Stimulated activated CD8-positive, alpha-beta memory T cell treated with anti-CD3 and anti-CD28 coated beads, Interleukin-2, amount 100 ng/mL, for 1 hour (primary cell): ENCODE measurements at places on chromosomes 16 and 17.

DNA sequence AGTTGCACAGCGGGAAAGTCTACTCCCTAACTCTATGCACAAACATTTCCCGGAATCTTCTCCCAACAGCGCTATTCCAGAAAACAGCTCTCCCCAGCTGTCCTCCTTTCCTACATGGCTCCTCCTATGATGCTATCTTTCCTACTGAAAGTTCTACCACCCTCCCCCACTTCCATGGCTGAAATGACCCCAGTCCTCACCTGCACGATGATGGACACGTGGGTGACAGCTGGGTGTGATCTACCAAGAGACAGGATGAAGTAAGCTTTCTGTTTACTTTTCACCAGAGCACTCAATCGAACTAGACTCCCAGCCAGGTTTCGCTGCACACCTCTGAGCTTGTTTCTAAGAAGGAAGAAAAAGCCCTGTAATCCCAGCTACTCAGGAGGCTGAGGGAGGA, 10.7 kb downstream of the CTC1 start:
- DNase-seq = no peak

DNA sequence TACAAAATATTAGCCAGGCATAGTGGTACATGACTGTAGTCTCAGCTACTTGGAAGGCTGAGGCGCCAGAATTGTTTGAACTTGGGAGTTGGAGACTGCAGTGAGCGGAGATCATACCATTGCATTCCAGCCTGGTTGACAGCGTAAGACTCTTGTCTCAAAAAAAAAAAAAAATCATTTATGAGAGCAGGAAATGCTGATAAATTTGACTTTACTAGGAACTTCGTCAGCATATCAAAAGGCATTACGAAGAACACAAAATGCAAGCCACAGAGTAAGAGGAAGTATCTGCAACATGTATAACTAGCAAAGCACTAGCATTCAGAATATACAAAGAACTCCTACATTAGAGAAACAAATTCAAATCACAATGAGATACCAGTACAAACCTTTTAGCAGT, 279.3 kb downstream of the ZFHX3 start:
- no peak for DNase-seq

DNA sequence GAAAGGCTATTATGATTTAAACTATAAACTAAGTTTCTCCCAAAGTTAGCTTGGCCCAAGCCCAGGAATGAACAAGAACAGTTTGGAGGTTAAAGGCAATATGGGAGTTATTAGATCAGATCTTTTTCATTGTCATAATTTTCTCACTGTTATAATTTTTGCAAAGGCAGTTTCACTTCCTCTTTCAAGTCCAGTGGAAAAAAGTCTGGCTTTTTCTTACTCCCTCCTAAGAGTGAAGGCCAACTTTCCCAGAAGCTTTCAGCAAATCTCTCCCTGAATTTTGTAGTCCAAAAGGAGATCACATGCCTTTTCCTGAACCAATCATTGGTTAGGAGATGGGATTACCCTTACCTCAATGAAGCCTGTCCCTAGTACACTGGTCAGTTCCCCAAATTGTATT, 9.1 kb upstream of the BLMH start:
- DNase-seq = no peak

DNA sequence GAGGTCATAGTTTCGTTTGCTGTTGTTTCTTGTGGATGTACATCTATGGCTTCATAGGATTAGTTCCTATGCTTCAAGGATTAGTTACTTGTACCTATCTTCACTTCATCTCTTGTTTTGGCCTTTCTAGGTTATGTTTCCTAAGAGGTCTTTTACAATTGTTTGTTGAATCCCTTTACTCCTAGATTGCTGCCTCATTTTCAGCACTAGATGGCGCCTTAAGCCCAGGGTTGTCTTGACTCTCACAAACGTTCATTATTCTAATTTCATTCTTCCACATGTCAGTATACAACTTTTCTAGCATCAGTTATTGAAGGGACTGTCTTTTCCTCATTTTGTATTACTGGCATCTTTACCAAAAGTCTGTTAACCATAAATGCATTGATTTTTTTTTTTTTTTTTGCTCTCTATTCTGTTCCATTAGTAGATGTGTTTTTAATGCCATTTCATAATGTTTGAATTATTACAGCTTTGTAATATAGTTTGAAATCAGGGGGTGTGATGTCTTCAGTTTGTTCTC, 45.0 kb upstream of the NACA2 start:
- no peak for DNase-seq

GRCh38 chr17:8914554-8914953, 47.1 kb upstream of the PIK3R6 start:
- no peak for DNase-seq
